HFF-Myc (cell line): ENCODE measurements at places on chromosomes 1 and 21.

- no peak for DNase-seq
Observed at GRCh38 chr1:48469616-48470480, 2.2 kb downstream of the SPATA6 start.

GRCh38 chr1:29805896-29806160, 569.5 kb downstream of the PTPRU start:
- DNase-seq = no peak

- DNase-seq = no peak
Observed at GRCh38 chr1:51240084-51240483, 4.0 kb downstream of the RNF11 start.

DNA sequence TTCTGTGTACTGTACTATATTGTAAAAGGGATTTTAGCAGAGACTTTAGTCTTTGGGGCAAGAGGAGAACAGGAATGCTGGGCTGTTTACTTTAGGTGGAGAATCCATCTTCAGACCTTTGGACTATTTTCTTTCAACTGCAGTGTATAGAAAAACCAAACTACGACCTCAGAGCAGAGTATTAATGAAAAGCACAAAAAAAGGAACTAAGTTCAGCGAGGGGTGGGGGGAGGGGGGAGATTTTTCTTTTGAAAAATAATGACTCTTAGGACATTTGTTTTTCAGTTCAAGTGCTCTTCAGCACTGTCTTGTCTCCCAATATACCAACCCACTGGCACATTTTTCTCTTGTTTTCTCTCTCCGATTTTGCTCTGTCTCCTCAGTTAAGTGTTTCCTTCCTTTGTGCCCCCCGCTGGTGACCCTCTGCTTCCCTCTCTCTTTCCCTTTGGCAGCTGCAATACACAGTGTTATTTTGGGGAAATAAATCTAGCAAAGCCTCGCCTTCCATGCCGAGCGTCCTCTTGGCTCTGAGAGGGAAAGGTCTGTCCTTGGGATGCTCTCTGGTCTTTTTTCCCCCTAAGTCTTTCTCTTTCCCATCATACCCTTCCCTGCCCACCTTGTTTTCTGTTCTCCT, 44.8 kb downstream of the ACP6 start:
- no peak for DNase-seq

DNA sequence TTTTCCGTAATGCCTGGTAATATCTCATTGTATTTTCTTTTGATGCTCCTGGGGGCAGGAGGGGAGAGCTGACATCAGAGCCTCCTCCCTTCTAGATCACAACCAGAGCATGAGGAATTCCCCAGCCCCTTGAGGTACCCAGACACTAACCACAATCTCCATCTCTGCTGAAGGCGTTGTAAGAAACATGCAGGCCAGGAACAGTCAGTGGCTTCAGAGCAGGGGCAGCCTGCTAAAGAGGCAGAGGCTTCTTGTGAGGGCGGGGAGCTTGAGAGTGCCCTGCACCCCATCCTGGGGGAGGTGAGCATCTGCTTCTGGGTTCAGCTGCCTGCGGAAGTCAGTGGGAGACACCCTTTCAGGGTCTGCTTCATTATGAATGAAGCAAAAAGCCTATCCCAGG, 19.0 kb downstream of the MAPKAPK2 start:
- DNase-seq = no peak

- DNase-seq = no peak
Observed at GRCh38 chr1:67648582-67649326, 36.2 kb upstream of the GADD45A start.

DNA sequence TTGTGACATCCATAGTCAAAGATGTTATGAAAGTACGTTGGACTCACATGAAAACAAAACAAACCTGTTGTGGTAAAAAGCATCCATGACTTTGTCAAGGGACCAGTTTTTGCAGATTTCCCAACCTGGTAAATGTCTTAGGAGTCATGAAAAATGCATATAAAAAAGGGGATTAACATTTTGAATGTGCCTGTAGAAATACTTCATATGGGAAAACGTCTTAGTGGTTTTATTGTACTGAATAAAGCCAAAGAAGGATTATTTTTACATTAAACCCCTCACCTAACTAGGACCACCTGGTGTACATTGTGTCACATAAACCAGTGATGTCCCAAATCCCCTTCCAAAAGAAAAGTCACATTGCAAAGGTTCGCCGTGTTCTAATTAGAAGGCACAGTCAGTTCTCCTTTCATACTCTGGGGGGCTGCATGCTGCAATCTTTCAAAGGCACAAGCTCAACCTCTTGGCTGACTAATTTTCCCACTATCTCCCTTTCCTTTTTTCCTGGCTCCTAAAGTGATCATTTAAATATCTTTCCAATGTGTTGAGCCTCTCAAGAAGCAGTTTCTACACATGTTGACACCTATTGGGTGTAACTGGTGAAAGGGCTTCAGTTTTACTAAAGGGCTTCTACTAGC, 119.8 kb upstream of the SPAG17 start:
- no peak for DNase-seq

DNA sequence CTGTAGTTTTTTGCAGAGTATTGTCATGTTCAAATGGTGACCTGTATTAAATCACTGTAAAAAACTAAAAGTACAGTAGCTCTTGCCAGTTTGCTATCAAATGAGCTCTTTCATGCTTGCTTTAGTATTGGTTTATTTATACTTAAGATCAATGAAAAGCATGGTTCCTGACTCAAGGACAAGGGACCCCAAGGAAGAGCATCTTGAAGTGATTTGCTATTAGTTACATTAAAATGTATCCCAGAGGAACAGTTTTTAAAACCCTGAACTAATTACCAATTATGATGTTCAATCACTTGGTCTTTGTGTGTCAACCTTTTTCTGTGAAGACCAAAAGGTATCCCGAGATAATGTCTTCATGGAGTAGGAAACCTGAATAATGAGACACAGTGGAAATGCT, at the start of gene OR13G1:
Gene OR13G1, minus strand, starts transcription at position 101 of the 400 bp plus-strand sequence. CDS start 6,698 bp downstream, outside the sequence.
- DNase-seq = no peak

GRCh38 chr1:184577319-184577718, 177.3 kb downstream of the EDEM3 start:
- DNase-seq = no peak

GRCh38 chr1:31412732-31413404, at the start of gene SERINC2:
Gene SERINC2 (plus strand): TSS chr1:31413213. CDS start chr1:31413266, 53 bp downstream.
- no peak for DNase-seq

GRCh38 chr21:23729331-23729730, 1878.0 kb downstream of the MRPL39 start:
- no peak for DNase-seq

DNA sequence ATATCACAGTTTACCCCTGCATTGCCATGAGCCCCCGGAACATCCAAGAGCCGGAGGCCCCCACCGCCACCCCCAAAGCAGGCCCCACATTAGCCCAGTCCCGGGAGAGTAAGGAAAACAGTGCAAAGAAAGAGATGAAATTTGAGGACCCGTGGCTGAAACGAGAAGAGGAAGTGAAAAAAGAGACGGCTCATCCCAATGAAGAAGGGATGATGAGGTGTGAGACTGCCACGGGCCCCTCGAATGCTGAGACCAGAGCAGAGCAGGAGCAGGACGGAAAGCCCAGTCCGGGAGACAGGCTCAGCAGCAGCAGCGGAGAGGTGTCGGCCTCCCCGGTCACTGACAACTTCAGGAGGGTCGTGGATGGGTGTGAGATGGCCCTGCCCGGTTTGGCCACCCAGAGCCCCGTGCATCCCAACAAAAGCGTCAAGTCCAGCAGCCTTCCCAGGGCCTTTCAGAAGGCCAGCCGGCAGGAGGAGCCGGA, 532.4 kb downstream of the KIF26B start:
- no peak for DNase-seq

GRCh38 chr1:89671775-89672488, 39.0 kb downstream of the LRRC8C start:
- no peak for DNase-seq

- no peak for DNase-seq
Observed at GRCh38 chr1:30318413-30318812, 405.0 kb downstream of the MATN1 start.

DNA sequence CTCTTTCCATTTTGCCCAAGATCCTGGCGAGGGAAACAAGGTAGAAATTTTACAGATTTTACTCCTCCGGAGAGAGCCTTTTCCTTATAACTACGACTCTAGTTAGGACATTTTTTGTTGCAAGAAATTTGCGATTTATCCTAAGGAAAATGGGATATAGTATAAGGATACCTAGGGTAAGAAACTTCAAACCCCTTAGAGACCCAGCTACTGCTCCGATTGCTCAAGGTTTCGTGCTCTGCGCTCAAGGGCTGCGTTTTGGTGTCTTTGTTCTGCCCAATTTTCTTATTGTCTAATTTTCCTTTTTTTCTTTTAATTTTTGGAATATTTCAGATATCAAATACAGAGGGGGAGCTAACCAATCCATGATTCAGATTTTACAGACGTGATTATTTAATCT, 1.5 kb downstream of the TTC3 start:
- no peak for DNase-seq

- DNase-seq = no peak
Observed at GRCh38 chr21:45353200-45353599, 51.8 kb upstream of the COL18A1 start.

DNA sequence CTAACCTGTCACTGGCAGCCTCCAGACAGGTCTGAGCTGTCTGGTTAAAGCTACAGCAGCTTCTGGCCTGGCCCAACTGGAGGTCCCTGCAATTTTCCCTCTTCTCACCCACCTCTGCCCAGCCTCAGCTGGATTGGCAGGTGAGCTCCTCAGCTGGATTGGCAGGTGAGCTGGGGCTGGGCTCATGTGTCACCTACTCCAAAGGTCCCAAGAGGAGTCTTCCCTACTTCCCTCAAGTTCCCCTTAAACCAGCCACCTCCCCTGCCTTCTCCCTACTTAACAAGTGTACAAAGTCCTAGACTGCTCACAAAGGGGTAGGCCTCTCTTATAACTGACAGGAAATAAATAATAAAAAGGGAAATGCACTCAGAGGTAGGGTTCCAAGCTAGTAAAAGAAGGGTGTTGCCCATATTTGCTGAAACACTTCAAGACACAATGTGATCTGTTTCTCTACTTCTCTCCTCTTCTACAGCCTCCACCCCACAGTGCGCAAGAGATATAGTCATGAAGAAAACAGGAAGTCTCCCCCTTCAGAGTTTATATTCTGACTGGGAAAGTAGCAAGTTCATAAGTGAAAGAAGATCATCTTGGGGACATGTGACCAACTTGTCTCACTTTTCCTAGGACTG, at the start of gene GPA33:
Gene GPA33, minus strand, starts transcription at position 64 of the 629 bp plus-strand sequence. CDS start 90 bp downstream, outside the sequence.
- no peak for DNase-seq

DNA sequence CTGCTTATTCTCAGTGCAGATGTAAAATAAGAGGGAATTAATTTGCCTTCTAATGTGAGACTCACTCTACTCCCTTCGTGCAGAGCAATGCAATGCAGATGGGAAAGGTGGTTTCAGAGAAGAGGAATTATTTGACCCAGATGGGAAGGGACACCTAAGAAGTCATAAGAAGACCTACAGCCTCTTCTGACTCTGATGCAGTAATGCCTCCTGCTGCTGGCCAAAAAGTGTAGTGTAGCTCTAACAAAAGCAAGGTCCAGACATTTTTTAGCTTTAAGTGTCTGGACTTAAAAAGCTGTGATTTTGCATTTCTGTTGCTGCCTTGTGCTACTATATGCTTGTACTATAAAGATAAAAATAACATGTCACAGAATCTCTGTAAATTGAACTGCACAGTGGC, 501.4 kb downstream of the TTLL7 start:
- DNase-seq = peak; percentile 31

- peak; percentile 7 for DNase-seq
Observed at GRCh38 chr1:107142140-107142542, 1.3 kb downstream of the NTNG1 start.

DNA sequence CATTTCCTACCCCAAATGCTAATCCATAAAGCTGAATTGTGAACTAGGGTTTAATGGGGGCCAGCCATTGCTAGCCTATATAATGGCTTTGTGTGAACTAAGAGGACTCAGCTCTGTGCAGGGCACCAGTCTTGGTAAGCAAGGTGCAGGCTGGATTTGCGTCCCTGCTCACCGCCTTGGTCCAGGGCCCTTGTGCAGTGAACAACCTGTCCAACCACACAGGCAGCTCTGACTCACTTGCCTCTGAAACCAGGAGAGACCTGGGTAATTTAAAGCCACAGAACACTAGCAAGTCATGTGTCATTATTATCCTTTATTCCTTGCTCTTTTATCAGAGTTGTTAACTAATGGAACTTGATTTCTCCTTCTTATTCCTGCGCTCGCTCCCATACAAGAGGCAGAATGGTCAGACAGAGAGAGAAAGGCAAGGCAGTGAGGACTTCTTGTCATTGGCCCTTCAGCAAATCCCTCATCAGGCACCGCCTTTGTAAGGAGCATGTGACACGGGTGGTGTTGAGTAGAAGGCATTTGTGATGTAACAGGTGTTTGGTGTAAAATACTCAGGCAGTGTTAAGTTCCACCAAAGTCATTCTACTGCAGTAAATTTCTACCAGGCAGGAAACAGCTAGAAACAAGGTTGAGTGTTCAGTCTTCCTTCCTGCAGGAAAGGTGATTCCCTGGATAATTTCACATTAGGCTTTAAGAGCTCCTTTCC, 67.3 kb upstream of the OLIG2 start:
- no peak for DNase-seq

GRCh38 chr1:44239961-44240371, 26.7 kb downstream of the DMAP1 start:
- DNase-seq = no peak

GRCh38 chr1:55836086-55836485, 620.9 kb upstream of the USP24 start:
- no peak for DNase-seq

DNA sequence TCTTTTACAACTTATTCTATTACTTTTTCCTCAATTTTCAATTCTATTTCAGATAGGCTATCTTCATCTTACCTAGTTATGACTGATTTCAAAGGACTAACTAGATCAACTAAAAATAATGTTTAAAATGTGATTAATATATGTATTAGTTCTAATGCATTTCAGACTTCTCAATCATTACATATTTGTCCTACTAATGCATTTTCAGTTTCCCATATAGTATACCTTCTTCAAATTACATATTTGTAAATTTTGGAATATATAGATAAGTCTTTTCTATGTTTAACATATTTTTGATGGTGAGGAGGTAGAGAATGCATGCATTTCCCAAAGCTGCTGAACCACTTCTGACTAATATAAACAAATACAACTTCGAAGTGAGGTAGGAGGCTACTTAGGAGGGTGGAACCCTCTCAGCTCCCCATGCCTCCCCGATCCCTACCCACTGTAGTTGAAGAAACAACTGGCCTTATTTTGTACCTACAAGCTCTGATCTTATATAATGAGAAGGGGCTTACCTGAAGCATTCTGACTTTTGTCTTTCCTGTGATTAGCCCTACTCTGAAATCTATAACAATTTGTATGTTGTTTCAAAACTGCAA, 1.7 kb downstream of the TRMT1L start:
- no peak for DNase-seq
